ENCODE measurements at places on chromosomes 12 and 14.

DNA sequence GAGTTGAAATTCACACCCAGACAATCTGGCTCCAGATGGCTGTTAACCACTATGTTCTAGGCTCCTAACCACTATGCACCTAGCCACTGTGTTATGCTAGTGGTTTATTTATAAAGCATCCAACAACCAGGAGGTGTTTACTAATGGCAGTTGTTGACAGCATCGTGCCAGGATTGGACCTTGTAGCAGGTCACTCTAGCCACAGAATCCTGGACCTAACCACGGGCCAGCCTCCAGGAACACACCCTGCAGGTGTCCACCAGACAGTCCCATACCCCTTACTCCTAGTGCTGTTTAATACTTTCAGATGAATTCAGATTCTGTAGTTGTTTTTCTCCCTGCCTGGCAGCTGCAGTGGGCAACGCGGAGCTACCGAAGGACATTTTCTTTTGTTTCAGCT, 109.4 kb upstream of the MYL2 start:
- DNase-seq = no peak

GRCh38 chr14:50334211-50334610, 22.1 kb downstream of the DMAC2L start:
- no peak for DNase-seq

- no peak for DNase-seq
Measured at GRCh38 chr12:125267114-125267513, 201.9 kb downstream of the AACS start.

DNA sequence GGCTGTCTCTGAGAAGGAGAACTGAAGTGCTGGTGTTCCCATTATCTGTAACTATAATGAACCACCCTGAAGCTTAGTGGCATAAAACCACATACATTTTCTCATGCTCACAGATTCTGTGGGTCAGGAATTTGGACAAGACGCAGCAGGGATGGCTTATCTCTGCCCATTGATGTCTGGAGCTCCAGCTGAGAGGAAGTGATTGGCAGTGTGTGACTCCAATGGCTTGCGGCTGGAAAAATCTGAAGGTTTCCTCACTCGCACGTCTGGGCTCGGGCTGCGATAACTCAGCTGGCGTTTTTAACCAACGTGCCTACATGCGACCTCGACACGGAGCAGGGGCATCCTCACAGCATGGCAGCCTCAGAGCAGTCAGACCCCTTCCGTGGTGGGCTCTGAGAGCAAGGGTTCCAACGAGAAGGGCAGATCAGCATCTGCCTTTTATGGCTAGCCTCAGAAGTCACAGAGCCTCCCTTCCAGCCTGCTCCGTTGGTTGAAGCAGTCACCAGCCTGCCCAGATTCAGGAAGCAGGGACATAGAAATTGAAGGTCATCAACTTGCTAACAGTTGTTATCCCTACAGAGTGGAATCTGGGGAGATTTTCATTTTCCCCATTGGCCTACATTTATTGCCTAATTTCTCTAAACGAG, 143.3 kb upstream of the BCL2L14 start:
- DNase-seq = no peak

- no peak for DNase-seq
Measured at GRCh38 chr12:103841690-103842584, 903 bp upstream of the NT5DC3 start.

DNA sequence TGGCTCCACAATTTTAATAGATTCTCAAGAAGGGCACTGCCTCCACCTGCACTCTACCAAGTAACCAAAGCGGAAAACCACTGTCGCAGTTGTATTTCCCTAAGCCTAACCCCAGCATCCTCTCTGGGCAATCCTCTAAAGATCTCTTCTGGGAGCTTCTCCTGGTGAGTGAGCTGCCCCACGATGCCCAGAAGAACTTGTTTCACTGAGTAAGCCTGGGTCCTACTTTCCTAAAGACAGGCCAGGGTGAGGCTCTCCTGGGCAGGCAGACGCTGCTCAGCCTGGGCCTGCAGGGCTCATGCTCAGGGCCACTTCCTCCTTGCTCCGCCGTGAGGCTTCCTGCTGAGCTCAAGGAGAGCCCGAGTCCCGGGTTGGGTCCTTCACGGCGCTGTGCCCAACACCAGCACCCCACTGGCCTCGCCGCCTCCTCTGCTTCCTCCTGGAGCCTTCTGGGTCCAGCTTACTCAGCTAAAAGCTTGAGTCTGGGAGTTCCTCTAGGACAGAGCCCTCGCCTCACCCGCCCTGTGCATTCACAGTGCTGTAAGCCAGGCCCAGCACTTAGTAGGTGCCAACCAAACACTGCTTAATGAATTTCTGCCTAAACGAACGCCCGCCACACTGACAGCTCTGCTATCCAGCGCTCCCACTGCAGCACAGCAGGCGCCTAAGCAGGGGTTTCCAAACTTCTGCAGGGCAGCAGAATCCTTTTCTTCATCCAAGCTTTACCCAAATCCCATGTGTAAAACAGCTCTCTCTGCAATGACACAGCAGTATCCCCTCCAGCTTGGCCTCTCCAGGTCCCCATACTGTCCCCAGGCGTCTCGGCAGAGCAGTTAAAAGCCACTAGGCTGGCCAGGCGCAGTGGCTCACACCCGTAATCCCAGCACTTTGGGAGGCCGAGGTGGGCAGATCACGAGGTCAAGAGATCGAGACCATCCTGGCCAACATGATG, 5.7 kb downstream of the RAB35 start:
- DNase-seq = peak; percentile 74

DNA sequence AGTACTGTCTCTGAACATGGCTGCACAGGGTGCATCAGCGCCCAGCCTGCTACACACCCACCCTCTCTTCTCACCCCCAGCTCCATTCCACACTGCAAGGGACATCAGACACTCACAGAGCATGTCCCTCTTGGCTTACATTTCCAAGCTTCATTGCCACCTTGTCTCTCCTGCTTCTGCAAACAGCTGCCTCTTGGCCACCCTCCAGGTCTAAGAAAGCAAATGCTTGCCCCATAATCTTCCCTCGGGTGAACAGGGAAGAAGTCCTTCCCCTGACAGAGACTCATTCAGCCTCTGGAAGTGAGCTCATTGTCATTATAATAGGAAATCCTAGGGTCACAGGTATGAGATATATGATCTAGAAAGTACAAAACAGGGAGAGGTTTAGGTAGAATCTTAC, 505.2 kb downstream of the RMST start:
- no peak for DNase-seq

GRCh38 chr14:36818794-36819384, 157.2 kb downstream of the PAX9 start:
- DNase-seq = no peak
